ENCODE measurements at places on chromosomes 11 and 22.

- no peak for DNase-seq
Observed at GRCh38 chr11:66002648-66003225, 434 bp downstream of the BANF1 start.

- DNase-seq = no peak
Observed at GRCh38 chr11:34165786-34166555, 60.5 kb downstream of the NAT10 start.

DNA sequence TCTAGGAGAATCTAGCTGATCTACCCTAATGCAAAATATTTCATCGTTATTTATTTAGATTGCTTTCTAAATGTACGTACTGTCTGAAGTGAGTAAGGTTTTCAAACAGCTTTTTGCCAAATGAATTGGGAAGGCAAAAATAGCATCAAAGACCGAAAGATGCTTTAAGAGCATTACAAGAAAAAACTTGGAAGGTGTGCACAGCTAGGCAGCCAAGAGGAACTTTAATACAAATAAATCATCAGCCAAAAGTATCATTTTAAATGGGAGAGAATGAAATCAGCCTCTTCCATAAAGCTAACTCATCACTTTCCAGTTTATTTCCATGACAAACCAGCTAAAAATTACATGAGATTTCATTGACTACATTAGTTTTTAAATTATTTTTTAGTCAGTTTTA lies 30.2 kb upstream of the CFAP300 start:
- DNase-seq = no peak

DNA sequence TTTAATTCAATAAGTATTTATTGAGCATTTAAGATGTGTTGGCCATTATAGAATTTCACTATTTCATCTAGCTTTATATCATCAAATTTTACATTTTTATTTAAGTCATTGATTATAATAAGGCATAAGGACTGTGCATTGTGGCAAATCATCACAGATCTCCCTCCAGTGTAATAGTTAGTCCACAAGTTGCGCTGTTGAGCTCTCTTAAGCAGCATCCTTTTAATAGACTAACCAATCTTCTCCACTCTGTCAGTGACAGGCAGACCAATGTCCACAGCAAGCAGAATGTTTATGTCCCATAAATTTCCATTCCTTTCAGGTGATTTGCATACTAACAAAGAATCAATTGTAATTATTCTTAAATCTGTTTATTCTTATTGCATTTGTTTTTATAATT lies 595.3 kb upstream of the CCDC90B start:
- no peak for DNase-seq

DNA sequence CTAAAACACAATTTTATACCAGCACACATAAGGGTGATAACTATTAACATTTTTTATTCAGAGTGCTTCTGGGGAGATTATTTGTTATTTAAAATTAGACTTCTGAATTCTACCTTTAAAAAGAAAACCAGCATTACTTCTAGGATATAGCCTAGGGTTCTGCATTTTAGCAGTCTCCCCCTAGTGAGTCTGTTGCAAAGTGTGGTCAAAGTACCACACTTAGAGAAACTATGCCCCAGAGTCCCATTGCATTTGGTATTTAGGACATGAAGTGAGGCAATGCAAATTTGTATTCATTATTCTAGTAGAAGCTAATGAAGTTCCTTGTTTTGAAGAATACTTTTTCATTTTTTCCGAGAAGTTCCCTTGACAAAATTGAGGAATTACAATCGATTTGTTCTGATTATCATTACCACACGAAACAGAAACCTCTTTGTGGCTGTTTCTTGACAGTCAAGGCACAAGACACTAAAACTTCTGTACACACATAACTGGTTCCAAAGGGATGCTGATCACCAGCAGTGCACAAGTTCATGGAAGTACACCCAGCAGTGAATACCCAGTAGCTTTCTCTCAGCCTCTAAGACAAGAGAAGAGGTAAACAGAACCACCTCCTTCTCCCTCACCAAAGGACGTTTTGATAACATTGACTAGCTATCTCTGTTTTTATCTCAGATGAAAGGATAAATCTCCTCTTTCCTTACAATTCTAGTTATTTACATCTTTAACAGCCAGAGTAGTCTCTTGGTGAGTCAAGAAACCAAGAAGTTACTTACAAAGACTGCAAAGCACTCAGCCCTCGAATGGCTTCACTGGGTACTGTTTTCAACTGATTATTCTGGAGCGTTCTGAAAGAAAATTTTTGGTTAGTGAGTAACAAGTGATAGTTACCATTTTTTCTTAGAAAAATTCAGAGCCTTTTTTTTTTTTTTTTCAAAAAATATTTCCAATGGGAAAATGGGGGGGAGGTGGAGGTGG lies 27.6 kb upstream of the CCDC34 start:
- no peak for DNase-seq

DNA sequence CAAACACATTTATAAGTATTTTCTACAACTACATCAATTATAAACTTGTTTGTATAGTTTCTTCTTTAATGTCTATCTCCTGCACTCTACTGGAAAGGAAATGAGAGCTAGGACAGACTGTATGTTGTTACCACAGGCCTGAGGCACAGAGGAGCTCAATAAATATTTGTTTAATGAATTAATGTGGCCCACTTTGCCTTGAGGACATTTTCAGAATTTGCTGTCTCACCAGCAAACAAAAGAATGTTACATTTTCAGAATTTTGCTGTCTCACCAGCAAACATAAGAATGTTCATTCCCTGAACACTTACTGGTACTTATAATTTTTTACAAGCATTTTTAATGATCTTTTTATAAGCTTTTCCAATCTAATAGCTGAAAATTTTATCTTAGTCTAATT lies 41.9 kb upstream of the WNT7B start:
- DNase-seq = no peak

All from stimulated activated CD4-positive, alpha-beta T cell treated with anti-CD3 and anti-CD28 coated beads, Interleukin-1b, Interleukin-23, amount 100 ng/mL, for 1 hour (primary cell).